Osteoblast (primary cell): ENCODE measurements at places on chromosomes 11 and 22. TPM values are rescaled to one million over a fixed set of nuclear protein-coding genes. Genes with fewer than 3 reads are reported as not detected.

GRCh38 chr11:65214212-65214845 lies 32.6 kb downstream of the CAPN1 start:
- H3K27me3 ChIP-seq: no peaks in the 10 kb centered on the region
- no peak overlapping the region for H3K27ac ChIP-seq
- H3K36me3 ChIP-seq: peaks cover 14% of the 10 kb centered on the region
- H3K4me3 ChIP-seq: no peak overlapping the region

CD3E gene
- total RNA-seq: not detected in 2 replicates

- DNase-seq: no peak
- no peaks in the 10 kb centered on the region for H3K27me3 ChIP-seq
- H3K36me3 ChIP-seq: peaks cover 21% of the 10 kb centered on the region
- H3K4me3 ChIP-seq: peak overlapping the region; percentile 94
- H3K4me1 ChIP-seq: peaks cover 15% of the 10 kb centered on the region
Observed at GRCh38 chr11:125569915-125570621, 791 bp downstream of the EI24 start.

GRCh38 chr22:42811459-42811858 lies 45.6 kb downstream of the ARFGAP3 start:
- H3K4me1 ChIP-seq: no peaks in the 10 kb centered on the region
- H3K27me3 ChIP-seq: no peaks in the 10 kb centered on the region
- DNase-seq: peak; percentile 37
- no peak overlapping the region for H3K27ac ChIP-seq
- no peak overlapping the region for H3K4me3 ChIP-seq

- H3K27ac ChIP-seq: no peak overlapping the region
- no peaks in the 10 kb centered on the region for H3K36me3 ChIP-seq
- no peak for DNase-seq
- no peak overlapping the region for H3K4me3 ChIP-seq
- no peaks in the 10 kb centered on the region for H3K27me3 ChIP-seq
Observed at GRCh38 chr11:36736103-36736502, 138.1 kb upstream of the RAG2 start.

RRP7A gene
- 21.5 and 29.0 TPM in 2 replicates for total RNA-seq
